Ovary (tissue), 10 donors: ENCODE measurements at places on chromosomes 4 and X. TPM values are rescaled to one million over a fixed set of nuclear protein-coding genes. Genes with fewer than 3 reads are reported as not detected.

- no peak overlapping the region for H3K27ac ChIP-seq
- H3K27me3 ChIP-seq, result no peaks in the 10 kb centered on the region
- H3K4me1 ChIP-seq, result peaks cover 1% of the 10 kb centered on the region
- H3K36me3 ChIP-seq, result no peaks in the 10 kb centered on the region
- H3K4me3 ChIP-seq, result no peak overlapping the region
These were observed 194.4 kb upstream of the ANK2 start for GRCh38 chr4:112855058-112855457.

The SLC2A9 gene
- 6.5 TPM for total RNA-seq

The LDB2 gene
- 27.4 TPM for total RNA-seq

- no peaks in the 10 kb centered on the region for H3K4me1 ChIP-seq
- DNase-seq, result no peak
- no peak overlapping the region for H3K27ac ChIP-seq
- no peaks in the 10 kb centered on the region for H3K36me3 ChIP-seq
These were observed 6.2 kb upstream of the CXCL13 start for GRCh38 chr4:77599378-77599777.

The CT55 gene
- not detected for total RNA-seq

DNA sequence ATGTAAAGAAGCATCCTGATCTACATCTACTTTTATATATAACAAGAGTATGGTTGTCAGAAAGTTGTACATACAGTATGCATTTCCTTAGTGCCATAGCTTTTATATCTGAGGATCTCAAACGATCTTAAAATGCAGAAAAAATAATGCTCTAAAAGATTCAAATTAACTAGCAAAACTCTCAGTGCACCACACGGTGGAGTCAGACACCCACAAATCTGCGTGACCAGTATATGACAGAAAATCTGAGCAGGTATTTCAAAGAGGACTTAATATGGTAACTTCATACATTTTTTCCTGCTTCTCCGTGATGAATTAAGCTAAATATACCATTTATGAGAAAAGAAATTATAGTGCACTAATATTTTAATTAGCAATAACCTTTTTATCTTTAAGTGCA is 803.0 kb downstream of the DMD start:
- no peaks in the 10 kb centered on the region for H3K27me3 ChIP-seq
- H3K4me1 ChIP-seq, result no peaks in the 10 kb centered on the region
- H3K4me3 ChIP-seq, result no peak overlapping the region
- no peak for DNase-seq
- H3K36me3 ChIP-seq, result no peaks in the 10 kb centered on the region
- no peak overlapping the region for H3K27ac ChIP-seq

DNA sequence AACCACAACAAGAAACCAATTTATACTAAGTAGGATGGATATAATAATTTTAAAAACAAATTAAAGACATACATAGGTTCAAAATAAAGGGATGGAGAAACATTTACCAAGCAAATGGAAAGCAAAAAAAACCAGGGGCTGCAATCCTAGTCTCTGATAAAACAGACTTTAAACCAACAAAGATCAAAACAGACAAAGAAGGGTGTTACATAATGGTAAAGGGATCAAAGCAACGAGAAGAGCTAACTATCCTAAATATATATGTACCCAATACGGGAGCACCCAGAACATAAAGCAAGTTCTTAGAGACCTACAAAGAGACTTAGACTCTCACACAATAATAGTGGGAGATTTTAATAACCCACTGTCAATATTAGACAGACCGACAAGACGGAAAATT is 66.6 kb downstream of the ATRX start:
- H3K27ac ChIP-seq, result no peak overlapping the region
- H3K4me3 ChIP-seq, result no peak overlapping the region
- DNase-seq, result no peak
- no peaks in the 10 kb centered on the region for H3K36me3 ChIP-seq
- H3K4me1 ChIP-seq, result no peaks in the 10 kb centered on the region
- no peaks in the 10 kb centered on the region for H3K27me3 ChIP-seq

The SHOX gene
- not detected for total RNA-seq

- no peaks in the 10 kb centered on the region for H3K4me1 ChIP-seq
- no peaks in the 10 kb centered on the region for H3K27me3 ChIP-seq
- no peak overlapping the region for H3K27ac ChIP-seq
- H3K4me3 ChIP-seq, result no peak overlapping the region
- no peak for DNase-seq
These were observed 19.4 kb upstream of the SMIM31 start for GRCh38 chr4:164734484-164734883.

GRCh38 chr4:98446499-98447375 is 185.6 kb downstream of the RAP1GDS1 start:
- no peaks in the 10 kb centered on the region for H3K27me3 ChIP-seq
- DNase-seq, result no peak
- H3K36me3 ChIP-seq, result no peaks in the 10 kb centered on the region
- H3K4me1 ChIP-seq, result no peaks in the 10 kb centered on the region
- H3K4me3 ChIP-seq, result no peak overlapping the region

DNA sequence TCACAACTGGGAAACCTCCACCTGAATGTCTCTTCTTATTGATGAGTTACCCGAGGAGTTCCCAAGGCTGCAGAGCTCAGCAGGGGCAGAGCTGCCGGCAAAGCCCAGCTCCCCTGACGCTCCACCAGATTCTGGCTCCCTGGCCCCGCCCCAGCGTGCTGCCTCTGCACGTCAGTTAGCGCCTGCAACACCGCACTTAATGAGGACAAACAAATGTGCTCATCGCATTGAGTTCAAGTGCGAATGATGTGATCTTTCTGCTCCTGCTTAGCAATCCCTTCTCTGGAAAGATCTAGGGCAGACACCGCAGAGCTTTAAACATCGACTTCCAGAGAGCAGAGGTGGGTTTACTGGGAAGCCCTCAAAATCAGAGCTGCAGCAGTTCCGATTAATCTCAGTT is 55.5 kb upstream of the FBXW7 start:
- no peaks in the 10 kb centered on the region for H3K36me3 ChIP-seq
- DNase-seq, result peak; percentile 21
- no peak overlapping the region for H3K27ac ChIP-seq
- H3K4me1 ChIP-seq, result no peaks in the 10 kb centered on the region
- H3K27me3 ChIP-seq, result no peaks in the 10 kb centered on the region

GRCh38 chrX:38968344-38969216 is 167.3 kb downstream of the MID1IP1 start:
- H3K27ac ChIP-seq, result no peak overlapping the region
- DNase-seq, result no peak
- no peaks in the 10 kb centered on the region for H3K27me3 ChIP-seq
- H3K4me3 ChIP-seq, result no peak overlapping the region

- H3K36me3 ChIP-seq, result no peaks in the 10 kb centered on the region
- DNase-seq, result no peak
These were observed 41.9 kb downstream of the ARHGEF38 start for GRCh38 chr4:105594099-105595010.

GRCh38 chr4:185357211-185357610 is 38.5 kb downstream of the LRP2BP start:
- no peaks in the 10 kb centered on the region for H3K4me1 ChIP-seq
- no peak overlapping the region for H3K4me3 ChIP-seq
- no peaks in the 10 kb centered on the region for H3K27me3 ChIP-seq
- no peak overlapping the region for H3K27ac ChIP-seq

GRCh38 chr4:153243468-153243867 is 39.2 kb downstream of the TRIM2 start:
- no peak overlapping the region for H3K4me3 ChIP-seq
- H3K4me1 ChIP-seq, result peaks cover 10% of the 10 kb centered on the region
- DNase-seq, result no peak
- H3K27ac ChIP-seq, result no peak overlapping the region
- no peaks in the 10 kb centered on the region for H3K27me3 ChIP-seq

GRCh38 chrX:105307762-105308161 is 87.3 kb upstream of the TEX13A start:
- no peak overlapping the region for H3K4me3 ChIP-seq
- no peaks in the 10 kb centered on the region for H3K27me3 ChIP-seq
- DNase-seq, result no peak
- H3K4me1 ChIP-seq, result no peaks in the 10 kb centered on the region
- no peak overlapping the region for H3K27ac ChIP-seq

GRCh38 chr4:100106982-100107381 is 83.3 kb downstream of the DDIT4L start:
- no peaks in the 10 kb centered on the region for H3K36me3 ChIP-seq
- H3K27ac ChIP-seq, result no peak overlapping the region
- no peak for DNase-seq
- H3K4me1 ChIP-seq, result no peaks in the 10 kb centered on the region
- H3K4me3 ChIP-seq, result no peak overlapping the region

The XAGE1B gene
- total RNA-seq, result not detected

- H3K27me3 ChIP-seq, result no peaks in the 10 kb centered on the region
- H3K4me3 ChIP-seq, result no peak overlapping the region
- no peak for DNase-seq
- no peaks in the 10 kb centered on the region for H3K4me1 ChIP-seq
- no peaks in the 10 kb centered on the region for H3K36me3 ChIP-seq
These were observed 87.9 kb upstream of the TBC1D9 start for GRCh38 chr4:140844061-140844460.

GRCh38 chr4:16969696-16970135 is 71.3 kb upstream of the LDB2 start:
- no peak overlapping the region for H3K27ac ChIP-seq
- no peaks in the 10 kb centered on the region for H3K36me3 ChIP-seq
- no peaks in the 10 kb centered on the region for H3K27me3 ChIP-seq
- peaks cover 7% of the 10 kb centered on the region for H3K4me1 ChIP-seq
- no peak overlapping the region for H3K4me3 ChIP-seq

DNA sequence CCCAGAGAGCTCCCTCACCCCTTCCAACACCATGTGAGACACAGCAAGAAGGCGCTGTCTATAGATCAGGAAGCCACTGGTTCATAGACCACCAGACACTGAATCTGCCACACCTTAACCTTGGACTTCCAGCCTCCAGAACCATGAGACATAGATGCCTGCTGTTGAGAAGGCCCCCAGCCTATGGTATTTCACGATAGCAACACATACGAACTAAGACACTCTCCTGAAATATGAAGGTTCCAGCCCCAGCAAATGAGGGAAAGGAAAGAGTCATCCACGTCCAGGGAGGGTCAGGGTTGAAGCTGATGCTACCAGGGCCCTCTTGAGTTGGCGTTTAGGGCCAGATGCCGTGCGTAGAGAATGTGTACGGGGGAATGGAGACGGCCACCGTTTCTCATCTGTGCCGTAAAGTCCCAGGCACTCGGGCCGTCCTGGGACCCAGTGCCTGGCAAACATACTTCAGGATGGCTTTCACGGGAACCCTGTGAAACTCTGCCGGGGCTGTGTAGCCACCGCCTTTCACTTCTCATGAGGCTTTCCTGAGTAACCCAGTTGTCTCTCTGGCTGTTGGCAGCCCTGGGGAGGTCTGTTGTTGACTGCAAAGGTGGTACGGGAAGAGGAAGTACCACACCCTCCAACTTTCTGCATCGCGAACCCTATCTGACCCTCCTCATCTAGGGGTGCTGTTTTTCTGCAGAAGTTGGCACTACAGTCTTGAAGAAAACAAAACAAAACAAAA is 17.7 kb upstream of the P2RY8 start:
- H3K27ac ChIP-seq, result no peak overlapping the region
- DNase-seq, result no peak
- no peaks in the 10 kb centered on the region for H3K36me3 ChIP-seq

GRCh38 chr4:122479935-122480416 is 23.5 kb upstream of the IL2 start:
- H3K36me3 ChIP-seq, result no peaks in the 10 kb centered on the region
- no peaks in the 10 kb centered on the region for H3K27me3 ChIP-seq
- no peak for DNase-seq
- no peaks in the 10 kb centered on the region for H3K4me1 ChIP-seq
- H3K4me3 ChIP-seq, result no peak overlapping the region
- H3K27ac ChIP-seq, result no peak overlapping the region

DNA sequence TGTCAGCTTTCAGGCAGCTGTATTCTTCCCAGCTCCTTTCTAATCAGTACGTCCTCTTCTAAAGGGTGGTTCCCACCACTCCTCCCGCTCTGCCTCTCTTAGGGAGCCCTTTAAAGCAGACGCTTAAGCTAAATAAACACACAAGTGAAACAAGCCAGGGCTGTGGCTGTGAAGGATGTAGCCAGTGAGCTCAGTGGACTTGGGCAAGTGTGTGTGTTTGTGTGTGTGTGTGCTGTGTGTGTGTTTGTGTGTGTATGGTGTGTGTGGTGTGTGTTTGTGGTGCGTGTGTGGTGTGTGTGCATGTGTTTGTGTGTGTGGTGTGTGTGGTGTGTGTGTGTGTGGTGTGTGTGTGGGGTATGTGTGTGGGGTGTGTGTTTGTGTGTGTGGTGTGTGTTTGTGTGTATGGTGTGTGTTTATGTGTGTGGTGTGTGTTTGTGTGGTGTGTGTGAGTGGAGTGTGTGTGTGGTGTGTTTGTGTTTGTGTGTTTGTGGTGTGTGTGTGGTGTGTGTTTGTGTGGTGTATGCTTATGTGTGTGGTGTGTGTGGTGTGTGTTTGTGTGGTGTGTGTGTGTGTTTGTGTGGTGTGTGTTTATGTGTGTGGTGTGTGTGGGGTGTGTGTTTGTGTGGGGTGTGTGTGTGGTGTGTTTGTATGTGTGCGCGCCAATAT is 283.3 kb downstream of the PTTG2 start:
- H3K4me1 ChIP-seq, result no peaks in the 10 kb centered on the region
- H3K27ac ChIP-seq, result no peak overlapping the region
- no peak overlapping the region for H3K4me3 ChIP-seq
- no peaks in the 10 kb centered on the region for H3K36me3 ChIP-seq

The FBXW7 gene
- total RNA-seq, result 31.3 TPM

DNA sequence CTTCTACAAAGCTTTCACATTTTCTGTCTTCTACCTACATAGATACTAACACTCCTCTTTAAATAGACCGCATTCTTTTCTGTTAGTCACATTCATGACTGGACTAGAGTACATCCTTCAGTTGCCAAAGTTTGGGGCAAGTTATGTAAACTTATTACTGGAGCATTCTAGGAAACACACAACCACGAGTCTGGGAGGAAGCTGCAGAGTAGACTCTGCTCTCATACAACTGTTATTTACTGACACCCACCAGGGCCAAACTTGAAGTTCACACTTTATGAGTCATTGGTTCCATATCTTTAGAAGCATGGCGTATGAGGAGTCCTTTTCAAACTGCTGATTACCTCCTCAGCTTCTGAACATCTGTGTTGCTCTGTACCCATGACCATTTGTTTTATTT is 87.0 kb downstream of the RNF150 start:
- no peaks in the 10 kb centered on the region for H3K36me3 ChIP-seq
- DNase-seq, result no peak
- peak overlapping the region; percentile 5 for H3K27ac ChIP-seq
